ENCODE measurements at places on chromosomes 1 and 21. TPM values are rescaled to one million over a fixed set of nuclear protein-coding genes. Genes with fewer than 3 reads are reported as not detected.

Gene C4BPB
- total RNA-seq: not detected

Gene VWA1
- 13.5 TPM for total RNA-seq

GRCh38 chr1:167658574-167659328, 28.7 kb downstream of the RCSD1 start:
- DNase-seq: no peak

- no peak for DNase-seq
Observed at GRCh38 chr1:168179438-168180147, 831 bp downstream of the TIPRL start.

GRCh38 chr1:60655679-60656355, 426.5 kb upstream of the NFIA start:
- no peak for DNase-seq

DNA sequence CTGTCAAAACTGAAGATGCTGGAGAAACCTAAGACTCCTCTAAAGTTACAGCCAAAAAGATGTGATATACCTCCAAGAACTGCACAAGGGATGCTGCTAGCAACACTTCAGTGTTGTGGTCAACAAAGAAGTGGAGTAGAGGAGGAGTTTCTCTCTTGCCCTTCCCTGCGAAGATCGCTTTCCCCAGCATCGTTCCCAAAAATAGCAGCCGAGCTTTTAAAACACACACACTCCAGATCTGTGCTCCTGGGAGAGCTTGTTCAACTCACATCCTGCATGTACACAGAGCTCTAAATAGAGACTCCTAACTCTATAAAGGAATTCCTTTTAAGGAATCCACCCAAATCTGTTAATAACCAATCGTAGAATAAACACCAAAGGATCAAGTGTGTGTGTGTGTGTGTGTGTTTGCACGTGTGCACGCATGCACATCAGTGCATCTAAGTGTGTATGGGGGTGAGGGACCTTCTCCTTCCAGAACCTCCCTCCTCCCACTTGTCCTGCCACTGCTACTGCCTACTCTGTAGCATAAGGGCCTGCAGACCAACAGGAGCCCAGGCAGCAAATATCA, 58.5 kb downstream of the PSMG1 start:
- DNase-seq: no peak

DNA sequence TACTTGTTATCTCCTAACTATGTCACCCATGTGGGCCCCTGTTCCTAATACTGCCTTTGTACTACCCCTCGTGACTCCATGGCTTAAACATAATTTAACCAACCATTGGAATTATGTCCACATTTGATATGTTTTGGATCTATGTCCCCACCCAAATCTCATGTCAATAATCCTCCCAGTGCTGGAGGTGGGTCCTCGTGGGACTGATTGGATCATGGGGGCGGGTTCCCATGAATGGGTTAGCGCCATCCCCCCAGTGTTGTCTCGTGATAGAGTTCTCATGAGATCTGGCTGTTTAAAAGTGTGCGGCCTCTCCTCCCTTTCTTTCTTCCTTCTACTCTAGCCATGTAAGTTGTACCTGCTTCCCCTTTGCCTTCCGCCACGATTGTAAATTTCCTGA, 9.8 kb downstream of the CBR1 start:
- no peak for DNase-seq

DNA sequence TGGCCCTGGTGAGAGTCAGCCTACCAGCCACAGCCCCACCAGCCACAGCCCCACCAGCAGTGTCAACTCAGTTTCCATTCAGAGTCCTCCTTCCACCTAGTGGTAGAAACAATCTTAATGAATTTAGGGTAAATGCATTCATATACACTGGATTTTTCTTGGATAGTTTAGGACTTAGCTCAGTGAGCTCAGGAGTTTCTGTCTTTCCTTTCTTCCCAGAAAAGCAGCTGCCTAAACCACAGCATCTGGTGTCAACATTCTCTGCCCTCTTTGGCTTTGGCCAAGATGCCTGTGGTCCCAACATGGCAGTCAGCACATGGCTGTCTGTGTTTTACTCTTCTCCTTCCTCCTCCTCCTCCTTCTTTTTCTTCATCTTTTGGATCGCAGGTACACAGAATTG, 94.0 kb downstream of the CLIC6 start:
- DNase-seq: no peak

- DNase-seq: no peak
Observed at GRCh38 chr1:7407980-7408770, 362.9 kb upstream of the VAMP3 start.

DNA sequence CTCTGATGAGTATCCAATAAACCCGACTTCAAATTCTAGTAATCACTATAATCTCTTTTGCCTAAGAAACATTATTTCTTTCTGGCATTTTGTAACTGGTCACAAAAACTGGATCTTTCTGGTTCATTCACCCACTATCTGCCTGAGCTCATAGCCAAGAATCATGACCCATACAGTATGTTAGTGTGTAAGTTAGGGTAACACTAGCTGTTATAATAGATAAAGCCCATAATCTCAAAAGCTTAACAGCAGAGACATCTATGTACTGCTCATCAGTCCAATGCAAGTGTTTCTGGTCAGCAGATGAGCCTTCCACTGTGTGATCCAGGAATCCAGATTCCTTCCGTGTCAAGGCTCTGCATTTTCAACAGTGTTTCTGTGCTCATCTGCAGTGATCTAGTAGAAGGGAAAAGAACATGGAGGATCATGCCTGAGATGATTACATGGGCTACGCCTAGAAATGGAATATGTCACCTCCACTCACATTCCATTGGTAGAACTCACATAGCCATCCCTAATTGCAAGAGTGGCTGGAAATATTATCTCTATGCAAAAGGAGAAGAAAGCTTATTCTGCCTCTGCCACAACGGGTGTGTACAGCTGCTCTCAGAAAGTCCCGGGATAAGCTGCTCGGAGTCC, 27.7 kb downstream of the RRAGC start:
- DNase-seq: no peak

Data from left ventricle myocardium superior (tissue), 1 donor.